Urinary bladder (tissue), 4 donors: ENCODE measurements at places on chromosomes 5 and 9. TPM values are rescaled to one million over a fixed set of nuclear protein-coding genes. Genes with fewer than 3 reads are reported as not detected.

Gene PKD2L2
- 0.11 TPM for polyA plus RNA-seq

Gene KCNV2
- polyA plus RNA-seq, result not detected

Gene BTNL8
- 0.10 TPM for polyA plus RNA-seq

Gene DAB2
- polyA plus RNA-seq, result 21.4 TPM

Gene IL31RA
- polyA plus RNA-seq, result not detected

Gene CORO2A
- 3.4 TPM for polyA plus RNA-seq
